NCI-H524 treated with DMSO at 0.1 percent for 48 hours (cell line): ENCODE measurements at places on chromosomes 3 and 15.

DNA sequence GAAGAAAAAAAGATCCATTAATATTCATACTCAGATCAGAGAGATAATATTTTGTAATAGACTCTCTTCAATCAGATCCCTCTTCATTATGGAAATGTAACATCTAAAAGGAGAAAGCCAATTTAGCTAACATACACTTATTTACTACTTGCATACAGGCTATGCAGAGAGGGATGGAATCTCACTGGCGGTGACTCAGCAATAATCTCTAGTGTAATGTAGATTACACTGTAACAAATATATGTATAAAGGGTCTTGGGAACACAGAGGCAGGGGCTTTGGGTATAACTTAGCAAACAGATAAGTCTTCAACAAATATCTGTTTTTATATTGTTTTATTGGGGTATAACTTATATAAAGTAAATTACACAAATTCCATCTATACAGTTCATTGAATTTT lies 69.6 kb downstream of the CGNL1 start:
- no peak for DNase-seq

GRCh38 chr3:175726228-175726627 lies 867.1 kb downstream of the NAALADL2 start:
- DNase-seq, result no peak

- DNase-seq, result no peak
Measured at GRCh38 chr15:67148196-67148701, 82.8 kb downstream of the SMAD3 start.

DNA sequence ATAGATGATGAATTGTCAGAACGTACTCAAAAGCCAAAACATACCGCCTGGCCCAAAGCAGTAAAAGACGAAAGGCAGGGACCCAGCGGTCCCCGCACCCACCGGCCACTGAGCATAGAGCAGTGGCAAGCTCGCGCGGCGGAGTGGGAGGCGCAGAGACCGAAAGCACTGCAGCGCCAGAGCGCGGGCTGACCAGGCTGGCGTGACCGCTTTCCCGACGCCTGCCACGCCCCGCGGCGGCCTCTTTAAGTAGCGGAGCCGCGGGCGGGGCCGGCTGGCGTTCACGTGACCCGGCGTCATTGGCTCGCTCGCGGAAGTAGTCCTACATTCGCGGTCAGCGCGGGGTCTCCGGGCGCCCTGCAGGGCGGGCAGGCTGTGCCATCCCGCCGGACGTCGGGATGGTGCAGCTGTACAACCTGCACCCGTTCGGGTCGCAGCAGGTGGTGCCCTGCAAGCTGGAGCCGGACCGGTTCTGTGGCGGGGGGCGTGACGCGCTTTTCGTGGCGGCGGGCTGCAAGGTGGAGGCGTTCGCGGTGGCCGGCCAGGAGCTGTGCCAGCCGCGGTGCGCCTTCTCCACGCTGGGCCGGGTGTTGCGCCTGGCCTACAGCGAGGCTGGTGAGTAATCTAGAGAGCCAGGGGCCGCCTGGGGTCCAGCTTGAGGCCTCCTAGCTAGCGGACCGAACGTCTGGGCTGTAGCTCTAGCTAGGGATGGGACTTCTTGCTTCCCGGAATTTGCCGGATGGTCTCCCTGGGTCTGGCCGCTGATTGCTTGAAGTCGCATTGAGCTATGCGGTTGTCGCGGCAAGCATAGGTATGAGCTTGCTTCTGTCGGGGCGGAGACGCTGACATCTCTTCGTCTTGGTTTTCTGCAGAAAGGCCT lies at the start of gene HPS3:
HPS3 (plus strand) TSS at position 313 of the 880 bp plus-strand sequence; CDS start at position 399, 86 bp downstream.
- peak; percentile 66 for DNase-seq

- DNase-seq, result no peak
Measured at GRCh38 chr15:81888748-81889484, 156.9 kb downstream of the MEX3B start.

GRCh38 chr3:60708191-60708975 lies 542.9 kb downstream of the FHIT start:
- DNase-seq, result no peak

DNA sequence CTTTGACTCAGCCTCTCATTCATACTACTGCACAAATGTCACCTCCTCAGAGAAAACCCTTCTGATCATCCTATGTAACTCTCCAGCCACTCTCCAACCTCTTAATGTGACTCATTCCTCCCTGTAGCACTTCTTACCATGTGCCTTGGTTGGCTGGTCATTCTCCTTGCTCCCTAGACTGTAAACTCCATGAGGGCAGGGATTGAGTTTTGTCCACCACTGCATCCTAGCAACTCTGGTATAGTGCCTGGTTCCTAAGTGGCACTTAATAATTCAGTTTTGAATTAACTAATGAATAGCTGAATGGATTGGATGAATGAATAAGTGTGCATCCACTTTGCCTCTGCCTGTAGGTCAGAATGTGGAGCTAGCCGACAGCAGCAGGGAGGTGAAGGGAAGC lies 202.5 kb upstream of the HES1 start:
- no peak for DNase-seq

DNA sequence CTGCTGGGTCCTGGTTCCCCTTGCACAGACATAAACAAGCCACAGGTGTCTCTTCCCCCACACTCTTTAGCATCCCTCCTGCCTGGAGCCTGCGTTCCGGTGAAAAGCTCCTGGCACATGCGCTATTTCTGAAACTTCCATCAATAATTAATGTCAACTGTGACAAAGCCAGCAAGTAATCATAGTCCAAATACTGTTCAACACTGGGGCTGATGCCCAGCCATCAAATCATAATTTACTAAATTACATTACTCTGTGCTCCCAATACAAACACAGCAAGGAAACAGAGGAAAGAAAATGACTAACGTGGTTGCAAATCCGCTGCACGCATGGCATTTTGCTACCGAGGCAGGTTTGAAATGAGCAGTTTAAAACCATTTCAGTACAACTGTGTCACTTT lies 294.7 kb downstream of the ERC2 start:
- no peak for DNase-seq

- DNase-seq, result no peak
Measured at GRCh38 chr15:77022646-77023575, 28.0 kb downstream of the PSTPIP1 start.

DNA sequence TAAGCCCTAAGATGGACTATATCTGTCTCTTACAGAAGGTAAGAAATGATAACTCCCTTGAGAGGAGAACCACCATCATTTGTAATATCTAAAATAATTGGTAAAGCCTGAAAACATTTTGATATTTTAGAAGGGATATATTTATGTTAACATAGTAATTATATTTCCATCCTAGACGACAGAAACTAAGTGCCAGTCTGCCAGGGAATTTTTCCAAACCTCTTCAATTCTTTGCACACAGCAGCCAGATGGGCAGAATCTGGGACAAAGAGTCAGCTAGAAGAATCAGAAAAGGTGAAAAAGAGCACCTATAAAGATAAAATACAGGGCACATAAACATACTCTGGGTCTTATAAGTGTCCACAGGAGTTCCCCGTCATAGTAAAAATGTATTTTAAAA lies 70.0 kb upstream of the CBLB start:
- DNase-seq, result peak; percentile 39

- DNase-seq, result peak; percentile 17
Measured at GRCh38 chr3:116716490-116716889, 6.9 kb downstream of the TUSC7 start.

DNA sequence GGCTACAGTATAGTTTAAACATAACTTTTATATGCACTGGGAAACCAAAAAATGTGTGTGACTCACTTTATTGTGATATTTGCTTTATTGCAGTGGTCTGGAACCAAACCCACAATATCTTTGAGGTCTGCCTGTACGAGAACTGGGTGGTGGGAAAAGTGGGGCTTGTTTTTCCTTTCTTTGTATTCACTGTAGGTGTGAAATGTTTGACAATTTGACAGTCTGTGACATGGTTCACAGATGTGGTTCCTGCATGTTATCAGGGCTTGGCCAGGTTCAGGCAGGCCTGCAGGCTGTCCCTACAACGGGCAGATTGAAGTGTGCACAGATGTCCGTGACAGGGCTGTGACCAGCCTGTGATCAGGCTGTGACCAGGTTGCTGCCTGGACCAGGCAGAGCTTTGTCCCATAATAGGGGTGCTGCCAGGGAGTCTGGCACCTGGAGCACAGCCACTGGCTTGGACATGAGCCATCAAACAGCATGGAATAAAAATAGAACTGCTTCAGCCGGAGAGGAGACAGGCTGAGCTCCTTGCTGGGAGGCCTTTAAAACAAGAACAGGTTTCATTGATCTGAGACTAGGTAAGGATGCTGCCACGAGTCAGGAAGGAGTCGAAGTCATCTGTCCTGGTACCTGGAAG lies 61.0 kb downstream of the KLF13 start:
- DNase-seq, result peak; percentile 57

- peak; percentile 90 for DNase-seq
Measured at GRCh38 chr15:34109797-34110663, 8.1 kb downstream of the PGBD4 start.

- DNase-seq, result no peak
Measured at GRCh38 chr3:106212665-106213222, 343.9 kb upstream of the CBLB start.

DNA sequence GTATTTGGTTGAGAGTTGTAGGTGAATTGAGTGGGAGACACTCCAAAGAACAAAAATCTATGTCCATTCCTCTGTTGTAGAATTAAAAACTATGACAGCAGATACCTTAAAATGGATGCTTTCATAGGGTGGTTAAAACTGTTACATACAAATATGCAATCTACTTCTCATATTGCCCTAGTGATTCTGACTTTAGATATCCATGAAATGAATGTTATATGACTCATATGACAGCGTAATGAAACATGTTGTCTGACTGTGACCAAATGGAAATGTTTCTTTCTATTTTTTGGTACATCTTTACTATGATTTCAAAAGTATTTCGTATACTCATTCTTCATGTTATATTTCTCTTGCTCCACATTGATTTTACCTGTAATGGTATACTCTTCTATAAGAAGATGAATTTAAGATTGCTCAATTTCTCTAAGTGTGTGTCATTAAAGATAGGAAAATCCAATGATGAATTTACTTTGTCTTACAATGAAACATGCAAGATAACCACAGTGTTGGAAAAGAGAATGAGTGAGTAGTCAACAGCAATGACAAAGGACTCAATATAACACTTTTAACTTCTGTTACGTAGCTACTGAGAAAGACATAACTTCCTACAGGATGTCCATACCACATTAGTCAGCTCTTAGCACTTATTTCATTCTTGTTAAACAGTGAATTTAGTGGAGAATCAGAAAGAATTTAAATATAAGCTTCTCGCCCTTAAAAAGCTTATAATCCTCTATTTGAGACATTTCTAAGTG lies 79.3 kb upstream of the LSAMP start:
- DNase-seq, result no peak

- DNase-seq, result no peak
Measured at GRCh38 chr3:35638980-35639253, 408 bp upstream of the ARPP21 start.

DNA sequence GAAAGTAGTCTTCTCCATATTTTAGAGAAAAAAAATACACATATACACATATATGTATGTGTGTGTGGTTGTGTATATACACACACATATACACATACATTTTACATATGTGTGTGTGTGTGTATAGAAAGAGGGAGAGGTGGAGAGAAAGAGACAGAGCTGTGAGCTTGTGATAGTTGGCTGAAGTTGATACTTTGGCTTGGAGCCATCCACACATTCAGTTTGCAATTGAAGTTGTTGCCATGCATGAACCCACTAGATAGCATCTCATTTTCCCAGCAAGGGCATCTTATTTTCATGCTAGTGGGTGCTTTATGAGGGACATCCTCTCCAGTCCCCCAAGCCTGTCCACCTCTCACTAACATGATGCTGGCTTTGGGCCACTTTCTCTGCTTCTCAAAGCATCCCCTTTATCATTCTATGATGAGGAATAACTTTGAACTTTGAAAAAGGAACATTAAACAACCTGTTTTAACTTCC lies 228.6 kb downstream of the ZNF621 start:
- no peak for DNase-seq

- no peak for DNase-seq
Measured at GRCh38 chr3:9653565-9654248, 4.4 kb downstream of the MTMR14 start.

GRCh38 chr3:119642746-119643473 lies 17.5 kb downstream of the POPDC2 start:
- DNase-seq, result peak; percentile 28

- DNase-seq, result no peak
Measured at GRCh38 chr3:182585532-182586150, 207.7 kb upstream of the ATP11B start.

DNA sequence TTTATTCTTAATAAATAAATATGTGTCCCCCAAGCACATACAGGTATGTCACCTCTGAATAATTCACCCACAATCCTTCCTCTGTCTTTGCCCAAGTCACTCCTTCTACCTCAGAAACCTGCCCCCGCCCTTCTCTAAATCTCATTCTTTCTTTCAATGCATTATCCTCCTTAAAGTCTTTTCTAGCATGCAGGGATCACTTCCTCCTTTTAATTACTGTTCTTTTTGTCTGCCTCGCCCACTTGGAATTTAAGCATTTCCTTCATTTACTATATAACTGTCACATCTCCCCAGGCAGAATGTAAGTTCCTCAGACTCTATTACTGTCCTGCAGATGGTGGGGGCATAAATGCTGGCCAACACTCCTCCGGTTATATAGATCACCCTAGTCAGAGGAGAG lies 7.8 kb downstream of the CCDC80 start:
- DNase-seq, result no peak

DNA sequence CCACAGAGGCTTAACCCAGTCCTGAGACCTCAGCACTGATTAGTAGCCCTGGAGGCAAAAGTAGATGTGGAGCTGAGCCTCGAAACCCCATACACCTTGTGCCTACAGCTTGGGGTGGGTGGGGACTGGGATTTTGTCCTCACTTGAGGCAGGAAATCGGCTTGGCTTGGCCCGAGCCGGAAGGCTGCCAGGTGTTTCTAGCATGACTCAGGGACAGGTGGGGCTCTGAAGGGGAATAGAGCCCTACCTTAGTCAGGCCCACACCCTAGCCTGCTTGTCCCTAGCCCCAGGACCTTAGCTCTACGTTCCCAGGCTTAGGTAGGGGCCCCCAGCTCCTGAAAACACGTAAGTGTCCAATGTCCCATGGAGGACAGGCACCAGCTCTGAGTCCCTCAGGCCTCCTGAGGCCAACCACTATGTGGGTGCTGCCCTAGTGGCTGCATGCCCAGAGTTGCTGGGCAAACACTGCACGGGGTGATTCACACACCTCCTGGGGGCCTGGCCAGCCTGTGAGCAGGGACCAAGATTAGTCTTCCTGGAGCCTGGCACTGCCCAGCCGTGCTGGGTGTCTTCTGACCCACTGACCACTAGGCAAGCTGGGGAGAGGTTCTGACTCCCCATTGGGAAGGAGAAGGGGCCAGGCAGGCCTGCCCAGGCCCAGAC lies 3.1 kb downstream of the MST1R start:
- DNase-seq, result no peak

GRCh38 chr3:129793942-129794310 lies 99.6 kb downstream of the TMCC1 start:
- no peak for DNase-seq

GRCh38 chr15:63407612-63408011 lies 26.0 kb upstream of the CA12 start:
- DNase-seq, result peak; percentile 96

DNA sequence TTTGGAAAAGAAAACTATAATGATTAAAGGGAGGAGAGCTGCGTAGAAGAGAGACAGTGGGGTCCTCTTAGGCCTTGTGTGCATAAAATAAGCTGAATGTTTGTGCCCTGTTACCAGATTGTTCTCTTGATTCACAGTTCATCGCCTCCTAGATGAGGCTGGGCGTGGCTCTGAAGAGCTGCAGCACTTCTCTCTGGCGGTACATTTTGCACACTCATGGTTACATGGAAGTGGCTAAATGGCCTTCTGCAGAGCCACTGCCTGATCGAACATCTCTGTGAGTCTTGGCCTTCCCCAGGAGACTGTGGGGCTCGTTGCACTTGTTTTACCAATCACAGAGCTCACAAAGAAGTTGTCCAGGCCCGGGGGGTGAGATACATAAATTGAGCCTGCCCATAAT lies 208.8 kb downstream of the GABRG3 start:
- DNase-seq, result no peak

GRCh38 chr3:194134231-194134756 lies 1.7 kb upstream of the HES1 start:
- no peak for DNase-seq
